Fibroblast of the aortic adventitia (primary cell): ENCODE measurements at places on chromosomes 7 and 10.

GRCh38 chr7:31663072-31663471, 23.9 kb upstream of the PPP1R17 start:
- DNase-seq = no peak

DNA sequence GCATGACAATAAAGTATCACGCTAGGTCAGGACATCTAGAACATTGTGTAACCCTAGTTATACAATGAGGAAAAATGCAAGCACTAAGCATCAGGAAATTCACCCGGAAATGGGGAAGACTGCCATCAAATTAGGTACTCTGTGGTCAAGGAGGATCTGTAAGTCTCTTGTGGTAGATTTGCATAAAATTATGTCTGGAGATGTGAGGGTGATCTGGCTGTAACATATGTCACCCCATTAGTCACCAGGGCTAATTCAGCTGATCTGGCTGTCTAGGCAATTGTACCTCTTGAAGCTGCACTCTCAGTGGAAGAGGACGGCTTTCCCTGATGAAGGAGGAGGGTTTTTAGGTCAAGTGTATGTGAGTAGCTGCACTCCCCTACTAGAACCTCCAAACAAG, 14.8 kb downstream of the AKR1D1 start:
- no peak for DNase-seq

DNA sequence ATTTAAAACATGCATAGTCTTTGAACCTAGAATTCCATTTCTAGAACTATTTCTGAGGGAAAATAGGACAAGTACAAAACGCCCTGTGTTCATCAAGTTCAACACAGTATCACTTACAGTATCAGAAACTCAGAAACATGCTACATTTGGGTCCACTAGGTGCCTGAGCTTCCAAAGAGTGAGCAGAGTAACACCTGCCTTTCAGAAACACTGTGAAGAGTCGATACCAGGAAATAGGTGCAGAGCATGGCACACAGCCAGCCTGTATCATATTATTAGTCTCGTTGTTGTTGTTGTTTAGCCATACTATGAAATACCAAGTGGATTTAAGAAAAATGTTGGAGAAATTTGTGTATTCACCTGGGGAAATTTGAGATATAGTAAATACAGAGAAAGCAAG, 392.1 kb upstream of the MGMT start:
- DNase-seq = no peak

GRCh38 chr7:131581241-131582051, 25.0 kb upstream of the PODXL start:
- no peak for DNase-seq

DNA sequence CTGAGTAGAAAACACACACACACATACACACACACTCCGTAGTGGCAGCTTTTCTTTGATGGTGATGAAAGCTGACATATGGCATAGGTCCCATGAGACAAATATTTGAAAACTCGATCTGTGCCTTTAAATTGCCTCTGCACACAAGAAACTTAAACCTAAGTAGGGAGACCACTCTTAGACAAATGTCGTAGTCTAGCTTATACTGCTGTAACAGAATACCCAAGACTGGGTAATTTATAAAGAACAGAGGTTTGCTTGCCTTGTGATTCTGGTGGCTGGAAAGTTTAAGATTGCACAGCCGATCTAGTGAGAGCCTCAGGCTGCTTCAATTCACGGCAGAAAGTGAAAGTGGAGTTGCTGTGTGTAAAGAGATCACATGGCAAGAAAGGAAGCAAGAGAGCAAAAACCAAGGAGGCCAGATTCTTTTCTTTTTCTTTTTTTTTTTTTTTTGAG, 489.4 kb upstream of the SORCS1 start:
- DNase-seq = peak; percentile 38

- no peak for DNase-seq
These were observed 87.5 kb downstream of the ELFN1 start for GRCh38 chr7:1757601-1758000.

DNA sequence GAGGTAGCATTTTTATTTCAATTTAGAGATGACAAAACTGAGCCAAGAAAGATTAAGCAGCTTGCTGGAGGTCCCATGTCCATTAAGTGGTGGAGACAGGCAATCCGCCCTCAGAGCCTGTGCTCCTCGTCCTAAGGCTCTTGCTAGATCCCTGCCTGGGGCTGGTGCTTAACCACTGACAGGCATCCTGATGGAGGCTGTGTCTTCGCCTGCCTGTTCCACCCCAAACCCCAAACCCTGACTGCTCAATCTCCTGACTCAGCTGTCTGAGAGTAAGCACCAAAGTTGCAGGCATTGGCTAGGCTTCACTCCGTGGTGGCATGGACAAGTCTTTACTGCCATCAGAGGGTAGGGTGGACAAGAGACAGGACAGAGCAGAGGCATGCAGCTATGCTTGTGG, 209.4 kb downstream of the POU6F2 start:
- no peak for DNase-seq

DNA sequence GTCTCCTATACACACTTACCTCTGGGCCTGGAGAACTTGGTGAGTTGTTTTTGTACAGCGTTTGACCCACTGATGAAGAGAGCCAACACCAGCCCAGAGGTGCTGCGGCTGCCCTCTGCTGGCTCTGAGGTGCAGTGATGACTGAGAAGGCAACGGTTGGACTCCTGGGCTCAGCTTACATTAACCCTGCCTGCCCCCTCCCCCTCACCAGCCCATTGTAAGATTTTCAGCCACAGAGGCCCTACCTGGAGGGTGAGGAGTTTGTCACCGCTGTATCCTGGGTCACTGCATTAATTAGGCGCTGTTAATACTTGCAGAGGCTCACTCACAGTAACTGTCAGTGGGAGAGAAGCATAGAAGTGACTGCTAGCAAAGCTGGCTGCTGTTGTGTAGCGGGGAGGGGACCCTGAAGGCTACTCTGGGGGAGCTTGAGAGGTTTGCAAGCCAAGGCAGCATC, 19.0 kb upstream of the ANKRD2 start:
- DNase-seq = peak; percentile 79

DNA sequence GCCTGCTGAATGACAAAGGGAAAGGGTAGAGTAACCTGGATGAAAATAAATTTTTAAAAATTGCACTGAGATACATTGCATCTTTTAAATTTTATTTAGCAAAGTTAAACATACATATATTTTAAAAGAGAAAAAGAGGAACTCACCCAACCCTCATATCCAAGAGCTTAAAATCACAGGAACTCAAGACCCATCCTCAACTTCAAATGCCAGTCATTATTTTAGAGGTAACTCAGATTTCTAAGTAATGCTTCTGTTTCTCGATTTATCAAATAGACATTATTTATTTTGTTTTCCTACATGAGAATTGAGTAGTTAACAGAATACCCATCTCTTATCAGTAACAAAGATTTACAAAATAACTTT, 32.4 kb upstream of the KMT2E start:
- no peak for DNase-seq

GRCh38 chr10:98316170-98316569, 48.2 kb upstream of the LOXL4 start:
- no peak for DNase-seq

DNA sequence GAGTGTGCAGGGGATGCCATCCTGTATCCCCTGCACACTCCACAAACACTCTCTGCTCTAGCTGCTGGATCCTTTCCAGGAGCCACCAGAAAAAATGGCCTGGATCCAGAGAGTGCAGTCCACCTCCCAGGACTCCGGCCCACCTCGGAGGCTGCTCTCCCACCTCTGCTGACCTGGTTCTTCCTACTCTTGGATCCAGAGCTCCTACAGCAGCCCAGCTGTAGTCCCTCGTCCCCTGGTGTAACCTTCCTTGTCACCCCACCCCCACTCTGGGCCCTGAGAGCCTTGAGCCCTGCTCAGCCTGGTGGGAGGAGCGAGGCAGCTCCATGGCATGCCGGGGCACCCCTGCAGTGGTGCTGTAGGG, 54.4 kb downstream of the GOLGA7B start:
- no peak for DNase-seq

- no peak for DNase-seq
These were observed 26.4 kb downstream of the ADCYAP1R1 start for GRCh38 chr7:31078363-31078990.

DNA sequence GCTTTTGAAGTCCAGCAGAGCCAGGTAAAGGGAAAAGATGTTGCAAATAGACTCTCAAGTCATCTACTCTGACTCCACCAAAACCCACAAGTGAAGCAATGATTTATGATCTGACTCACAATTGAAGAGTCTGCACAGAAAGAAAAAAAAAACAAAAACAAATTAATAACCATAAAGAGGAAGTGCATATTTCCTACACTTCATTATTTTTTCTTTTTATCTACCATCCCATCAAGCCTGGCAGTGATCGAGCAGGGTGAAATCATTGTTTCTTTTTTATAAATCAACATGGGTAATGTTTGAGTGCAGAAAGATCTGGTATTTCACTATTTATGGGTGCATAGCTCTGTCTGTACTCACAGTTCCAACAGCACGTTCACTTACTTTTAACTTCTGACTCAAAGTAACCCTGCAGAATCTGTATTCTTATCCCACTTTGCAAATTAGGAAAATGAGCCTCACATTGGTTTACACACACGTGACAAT, 829.0 kb downstream of the TNS3 start:
- DNase-seq = peak; percentile 75

GRCh38 chr7:74178632-74179031, 4.5 kb downstream of the EIF4H start:
- peak; percentile 71 for DNase-seq

DNA sequence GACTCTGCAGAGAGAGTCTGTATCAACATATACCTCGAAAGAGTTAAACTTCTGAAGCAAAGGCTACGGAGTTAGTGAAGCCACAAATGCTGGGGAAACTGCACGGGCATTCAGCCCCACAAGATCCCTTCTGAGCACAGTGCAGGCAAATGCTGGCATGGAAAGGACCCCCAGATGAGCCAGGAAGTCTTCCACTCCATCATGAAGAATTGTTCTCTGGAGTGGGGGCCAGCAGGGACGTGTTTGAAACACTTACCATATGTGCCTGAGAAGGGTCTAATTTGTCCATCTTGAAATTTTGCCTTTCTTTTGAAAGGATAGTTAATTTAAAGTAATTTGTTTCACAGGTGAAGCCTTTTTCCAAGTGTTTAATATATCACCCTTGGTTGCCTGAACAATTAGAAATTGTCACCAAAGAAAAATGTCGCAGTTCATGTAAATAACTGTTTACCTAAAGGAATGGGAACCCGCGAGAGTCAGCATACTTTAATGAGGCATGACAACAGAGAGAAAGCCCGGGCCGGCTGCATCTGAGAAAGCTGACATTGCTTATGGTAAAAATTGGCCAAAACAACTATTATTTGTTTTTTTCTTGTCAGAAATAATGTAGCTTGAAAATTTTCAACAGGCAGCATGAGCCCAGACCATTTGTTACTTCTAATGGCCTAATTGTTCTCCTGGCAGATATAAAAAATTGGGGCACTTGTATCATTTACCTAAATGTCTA, 287.6 kb upstream of the MGMT start:
- no peak for DNase-seq

- DNase-seq = no peak
These were observed 61.6 kb downstream of the DENND11 start for GRCh38 chr7:141640239-141640840.

DNA sequence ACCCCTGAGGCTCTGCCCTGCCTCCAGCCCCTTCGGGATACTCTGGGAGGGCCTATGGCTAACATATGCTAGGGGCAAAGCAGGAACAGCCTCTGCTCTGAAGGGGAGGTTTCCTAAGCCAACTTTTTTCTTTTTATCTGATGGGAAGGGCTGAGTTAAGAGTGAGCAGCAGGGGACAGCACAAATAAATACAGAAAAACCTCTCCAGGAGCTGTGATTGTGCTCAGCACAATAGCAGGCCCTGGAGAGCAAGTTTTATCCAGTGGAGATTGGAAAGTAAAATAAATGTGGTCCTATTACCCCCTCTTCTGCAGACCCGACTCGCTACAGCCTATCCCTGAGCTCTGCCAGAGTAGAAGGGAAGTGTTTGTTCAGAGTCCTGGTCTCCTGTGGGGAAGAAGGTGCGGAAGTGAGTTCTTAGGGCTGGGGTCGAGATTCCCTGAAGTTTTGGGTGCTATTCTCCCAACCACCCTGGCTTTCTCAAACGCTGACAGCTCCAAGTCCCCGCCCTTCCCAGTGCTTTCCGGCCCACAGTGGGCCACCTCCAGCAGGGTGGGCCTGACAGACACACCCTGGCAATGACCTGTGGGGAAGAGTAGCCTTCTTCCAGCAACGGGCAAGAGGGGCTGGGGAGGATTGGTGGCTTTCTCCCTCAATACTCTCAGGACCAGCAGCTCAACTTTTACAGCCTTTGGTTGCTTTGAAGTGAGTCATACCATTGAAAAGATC, 23.0 kb upstream of the AFAP1L2 start:
- peak; percentile 17 for DNase-seq

DNA sequence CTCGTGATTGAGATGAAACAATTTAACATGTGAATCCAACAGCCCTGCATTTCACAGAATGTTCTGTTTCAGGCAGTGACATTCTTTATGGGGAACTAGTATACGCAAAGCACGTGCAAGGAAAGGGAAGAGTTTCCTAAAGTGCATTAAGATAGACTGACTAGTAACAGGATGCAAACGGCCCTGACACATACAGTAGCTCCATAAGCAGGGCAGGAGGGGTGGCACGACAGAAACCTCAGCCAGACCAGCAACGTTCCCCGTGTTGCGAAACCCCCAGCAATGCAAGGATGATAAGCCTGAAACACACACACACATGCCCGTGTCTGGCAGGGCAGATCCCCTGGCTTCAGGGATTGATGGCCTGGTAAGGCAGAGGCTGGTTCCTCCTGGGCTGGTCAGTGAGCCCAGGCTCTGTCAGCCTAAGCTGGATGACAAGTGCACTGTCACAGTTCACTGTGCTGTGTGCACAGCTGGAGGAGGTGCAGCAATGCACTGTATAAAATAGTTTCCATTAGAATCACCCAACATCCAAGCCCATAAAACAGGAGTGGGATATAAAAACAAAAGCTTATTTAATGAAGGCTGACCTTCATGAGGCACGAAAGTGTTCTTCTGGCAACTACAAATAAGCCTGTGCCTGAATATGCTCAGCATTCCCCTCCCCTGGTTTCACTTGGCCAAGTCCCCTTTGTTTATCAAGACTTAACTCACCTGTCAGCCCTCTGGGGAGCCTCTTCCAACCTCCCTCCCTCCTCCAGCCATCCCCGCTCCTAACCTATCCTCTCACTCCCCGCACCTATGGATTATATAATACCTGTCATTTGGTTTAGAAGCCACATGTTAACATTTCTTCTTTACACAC, 88.8 kb downstream of the GSAP start:
- DNase-seq = peak; percentile 80

DNA sequence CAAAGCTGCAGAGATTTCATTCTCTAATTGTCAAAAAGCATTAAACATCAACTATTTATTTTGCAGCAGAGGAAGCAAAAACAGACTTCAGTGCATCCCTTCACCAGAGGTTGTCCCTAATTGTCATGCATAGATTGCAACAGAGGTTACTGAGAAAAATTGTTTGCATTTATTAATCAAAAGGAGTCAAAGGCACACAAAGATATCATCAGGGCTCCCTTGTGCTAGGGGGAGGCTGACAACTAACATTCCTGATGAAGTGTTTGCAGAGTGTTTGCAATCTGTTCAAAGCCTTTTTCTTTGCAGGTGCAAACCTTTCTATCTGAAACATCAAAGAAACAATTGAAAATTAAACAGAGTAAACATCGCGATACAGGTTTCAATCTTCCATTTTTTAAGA, 227.5 kb downstream of the TEX36 start:
- DNase-seq = no peak

GRCh38 chr7:120998520-120998919, 10.0 kb downstream of the CPED1 start:
- no peak for DNase-seq
